EH (cell line): ENCODE measurements at places on chromosomes 7 and 10.

DNA sequence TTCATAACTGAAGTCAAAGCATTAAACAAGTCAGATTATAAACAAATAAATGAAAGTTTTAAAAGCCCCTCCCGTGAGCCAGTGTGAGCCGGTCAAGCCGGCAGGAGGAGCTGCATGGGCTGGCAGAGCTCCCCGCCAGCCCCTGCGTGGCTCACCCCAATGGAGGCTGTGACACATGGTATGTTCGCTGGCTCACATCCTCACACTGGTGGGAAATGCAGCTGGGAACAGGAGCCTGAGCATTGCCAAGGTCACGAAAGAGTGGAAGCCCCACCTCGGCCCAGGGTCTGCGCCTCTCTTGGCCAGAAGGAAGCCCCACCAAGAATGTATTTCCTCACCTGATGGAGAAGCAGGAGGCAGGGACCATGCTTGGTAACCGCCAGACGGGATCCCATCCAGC lies 261.7 kb upstream of the TCERG1L start:
- DNase-seq = no peak

DNA sequence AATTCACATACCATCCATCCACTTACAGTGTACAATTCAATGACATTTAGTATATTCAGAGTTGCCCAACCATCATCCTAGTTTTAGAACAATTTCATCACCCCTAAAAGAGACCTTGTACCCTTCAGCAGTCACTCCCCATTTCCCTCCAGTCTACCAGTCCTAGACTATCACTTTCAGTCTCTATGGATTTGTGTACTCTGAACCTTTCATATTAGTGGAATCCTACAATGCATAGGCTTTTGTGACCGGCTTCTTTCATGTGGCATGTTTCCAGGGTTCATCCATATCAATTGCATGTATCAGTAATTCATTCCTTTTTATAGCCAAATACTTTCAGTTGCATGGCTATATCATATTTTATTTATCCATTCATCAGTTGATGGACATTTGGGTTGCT lies 53.5 kb upstream of the SEMA3E start:
- no peak for DNase-seq

DNA sequence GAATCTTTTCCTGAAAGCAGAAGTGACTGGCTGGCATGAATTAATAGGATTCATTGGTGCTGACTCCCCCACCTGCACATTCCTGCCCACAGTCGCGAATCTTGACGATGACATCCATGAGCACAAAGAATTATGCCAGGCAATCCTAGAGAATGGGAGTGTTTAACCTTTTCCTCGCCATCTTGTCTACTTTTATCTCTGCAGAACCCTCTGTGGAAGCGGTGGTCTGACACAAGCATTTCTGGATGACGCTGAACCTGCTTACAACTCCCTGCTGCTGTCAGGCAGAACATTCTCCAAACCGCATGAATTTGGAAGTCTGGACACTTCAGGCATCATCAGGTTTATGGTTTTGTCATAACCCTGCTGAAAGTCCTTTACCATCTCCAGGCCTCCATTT lies 36.5 kb downstream of the KLF6 start:
- no peak for DNase-seq

DNA sequence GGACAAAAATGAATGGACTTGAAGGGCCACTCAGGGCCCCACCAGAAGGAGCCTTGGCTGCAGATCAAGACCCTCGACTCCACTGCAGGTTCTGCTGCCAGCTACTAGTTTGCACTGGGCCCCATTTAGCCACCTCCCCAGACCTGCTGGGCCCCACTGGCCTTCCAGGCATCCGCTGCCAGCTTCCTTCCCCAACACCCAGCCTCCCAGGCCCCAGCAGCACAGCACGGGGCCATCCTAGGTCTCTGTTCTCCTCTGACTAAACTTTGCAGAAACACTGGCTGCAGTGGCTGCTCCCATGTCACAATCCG lies 277.4 kb upstream of the KLF14 start:
- DNase-seq = no peak

GRCh38 chr10:92200564-92200963 lies 90.3 kb downstream of the CPEB3 start:
- DNase-seq = no peak

GRCh38 chr10:70363292-70363691 lies 19.1 kb downstream of the LRRC20 start:
- no peak for DNase-seq

DNA sequence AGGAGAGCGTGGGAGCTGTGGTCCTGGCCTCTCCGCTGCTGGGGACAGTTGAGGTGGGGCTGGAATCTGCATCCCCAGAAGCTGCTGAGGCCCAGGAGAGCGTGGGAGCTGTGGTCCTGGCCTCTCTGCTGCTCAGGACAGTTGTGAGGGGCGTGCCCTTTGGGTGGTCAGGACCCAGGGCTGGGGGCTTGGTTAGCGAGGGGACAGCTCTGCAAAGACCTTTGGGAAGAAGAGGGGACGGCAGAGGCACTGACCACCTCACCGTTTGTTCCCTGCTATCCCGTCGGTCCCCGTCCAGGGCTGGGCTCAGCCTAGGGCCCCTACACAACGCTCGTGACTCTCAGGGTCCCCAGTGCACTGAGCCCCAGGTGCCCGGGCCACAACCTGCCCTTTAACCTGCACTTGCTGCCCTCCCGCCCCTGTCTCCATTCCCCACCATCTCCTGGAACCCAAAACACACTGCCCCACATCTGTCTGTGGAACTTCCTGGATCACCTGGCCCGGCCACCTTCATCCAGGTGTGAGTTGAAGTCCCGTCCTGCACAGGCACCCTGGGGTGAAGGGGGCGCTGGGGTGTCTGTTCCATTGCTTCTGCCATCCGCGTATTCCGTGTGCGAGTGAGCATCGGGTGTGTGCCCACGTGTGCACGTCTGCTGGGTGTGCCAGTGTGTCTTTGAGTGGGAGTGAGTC lies 14.1 kb downstream of the FOXL3 start:
- DNase-seq = no peak

- no peak for DNase-seq
Measured at GRCh38 chr10:127932521-127933270, 25.8 kb downstream of the PTPRE start.

- DNase-seq = no peak
Measured at GRCh38 chr10:114871379-114871778, 49.8 kb downstream of the FHIP2A start.

GRCh38 chr7:80089366-80089765 lies 45.3 kb upstream of the GNAI1 start:
- DNase-seq = peak; percentile 38

DNA sequence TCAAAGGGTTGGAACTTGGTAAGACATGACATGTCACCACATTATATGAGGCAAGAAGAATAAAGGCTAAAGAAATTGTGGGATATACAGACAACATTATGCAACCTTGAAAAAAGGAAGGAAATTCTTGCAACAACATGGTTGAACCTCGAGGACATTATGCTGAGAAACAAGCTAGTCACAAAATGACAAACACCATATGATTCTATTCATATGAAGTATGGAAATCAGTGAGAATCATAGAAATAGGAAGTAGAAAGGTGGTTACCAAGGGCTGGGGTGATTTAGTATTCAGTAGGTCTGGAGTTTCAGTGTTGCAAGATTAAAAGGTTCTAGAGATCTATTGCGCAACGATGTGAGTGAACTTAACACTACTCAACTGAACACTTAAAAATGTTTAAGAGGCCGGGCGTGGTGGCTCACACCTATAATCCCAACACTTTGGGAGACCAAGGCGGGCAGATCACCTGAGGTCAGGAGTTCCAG lies 126.9 kb upstream of the TBX20 start:
- no peak for DNase-seq

DNA sequence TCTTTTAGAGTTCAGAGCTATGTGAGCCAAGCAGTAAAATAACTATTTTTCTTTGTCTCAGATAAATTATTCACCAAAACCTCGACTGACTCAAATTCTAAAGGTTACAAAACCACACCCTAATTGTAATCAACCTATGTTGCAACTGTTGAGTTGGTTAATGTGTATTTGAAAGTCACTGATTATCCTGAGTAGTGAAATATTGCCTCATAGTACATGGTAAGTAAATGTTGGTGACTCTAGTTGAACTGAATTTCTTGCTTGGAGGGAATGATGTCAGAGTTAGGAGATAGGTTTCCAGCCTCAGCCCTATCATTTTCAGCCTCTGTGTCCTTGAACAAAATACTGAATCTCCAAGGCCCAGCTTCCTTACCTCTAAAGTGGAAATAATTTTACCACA lies 3.0 kb upstream of the CYP2C18 start:
- no peak for DNase-seq

- peak; percentile 40 for DNase-seq
Measured at GRCh38 chr10:79379512-79380124, 32.3 kb downstream of the PPIF start.

DNA sequence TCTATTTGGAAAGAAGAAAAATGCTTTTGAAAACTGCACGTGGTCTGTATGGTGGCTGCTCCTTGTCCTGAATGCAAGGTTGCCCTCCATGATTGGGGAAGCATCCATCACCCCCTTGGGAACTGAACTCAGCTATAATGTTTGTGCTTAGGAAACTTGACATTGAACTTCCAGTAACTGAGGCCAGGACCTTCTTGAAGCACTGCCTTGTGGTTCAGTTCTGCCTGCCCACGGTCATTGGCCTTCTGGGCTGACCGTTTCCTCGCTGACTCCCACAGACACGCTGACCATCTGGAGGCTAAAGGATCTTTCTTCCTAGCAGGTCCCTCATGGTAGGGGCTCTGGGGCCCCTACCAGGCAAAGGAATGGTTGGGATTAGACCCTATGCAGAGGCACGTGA lies 247.8 kb downstream of the CAMK1D start:
- no peak for DNase-seq

DNA sequence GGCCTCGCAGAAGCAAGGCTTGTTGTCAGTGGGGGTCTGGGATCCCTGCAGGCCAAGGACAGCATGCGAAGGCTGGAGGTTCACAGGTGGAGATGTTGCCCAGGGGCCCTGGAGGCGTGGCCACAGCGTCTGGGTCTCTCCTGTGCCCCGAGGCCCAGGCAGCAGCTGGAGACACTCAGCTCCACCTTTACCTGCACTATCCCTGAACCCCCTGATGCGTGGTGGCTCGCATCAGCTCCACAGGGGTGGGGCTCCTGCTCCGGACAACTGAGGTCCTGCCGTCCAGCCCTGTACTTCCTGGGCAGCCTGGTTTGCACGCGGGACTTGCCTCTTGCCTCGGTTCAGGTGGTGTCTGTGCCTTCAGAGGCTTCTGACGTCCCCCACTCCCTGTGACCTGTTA lies 54.6 kb upstream of the ZNF32 start:
- no peak for DNase-seq

DNA sequence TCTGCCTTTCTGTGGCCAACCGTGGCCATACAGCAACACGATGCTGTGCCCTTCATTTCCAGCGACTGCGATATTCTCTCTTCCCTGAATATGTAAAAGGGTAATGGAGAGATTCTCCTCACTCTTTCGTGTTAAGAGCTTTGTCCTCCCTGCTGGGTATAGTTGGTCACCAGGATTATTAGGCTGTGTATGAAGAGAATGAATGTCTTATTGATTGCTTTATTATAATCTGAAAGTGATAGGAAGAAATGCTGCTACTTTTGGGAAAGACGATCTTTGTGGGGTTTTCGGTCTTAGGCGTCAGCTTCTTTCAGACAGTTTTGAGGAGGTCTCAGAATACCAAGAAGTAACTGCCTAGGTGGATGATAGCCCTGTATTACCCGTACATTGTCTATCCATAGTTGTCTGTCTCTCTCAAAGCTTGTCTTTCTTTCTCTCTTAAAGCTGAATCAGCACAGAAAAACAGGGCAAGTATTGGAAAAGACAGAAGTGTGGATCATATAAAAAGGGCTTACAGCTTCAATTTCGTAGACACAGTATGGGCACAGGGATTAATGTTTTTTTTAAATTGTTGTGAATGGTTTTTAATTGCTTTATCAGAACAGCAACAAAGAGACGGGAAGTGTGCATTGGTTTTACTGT lies 1.2 kb downstream of the AHCYL2 start:
- peak; percentile 1 for DNase-seq

DNA sequence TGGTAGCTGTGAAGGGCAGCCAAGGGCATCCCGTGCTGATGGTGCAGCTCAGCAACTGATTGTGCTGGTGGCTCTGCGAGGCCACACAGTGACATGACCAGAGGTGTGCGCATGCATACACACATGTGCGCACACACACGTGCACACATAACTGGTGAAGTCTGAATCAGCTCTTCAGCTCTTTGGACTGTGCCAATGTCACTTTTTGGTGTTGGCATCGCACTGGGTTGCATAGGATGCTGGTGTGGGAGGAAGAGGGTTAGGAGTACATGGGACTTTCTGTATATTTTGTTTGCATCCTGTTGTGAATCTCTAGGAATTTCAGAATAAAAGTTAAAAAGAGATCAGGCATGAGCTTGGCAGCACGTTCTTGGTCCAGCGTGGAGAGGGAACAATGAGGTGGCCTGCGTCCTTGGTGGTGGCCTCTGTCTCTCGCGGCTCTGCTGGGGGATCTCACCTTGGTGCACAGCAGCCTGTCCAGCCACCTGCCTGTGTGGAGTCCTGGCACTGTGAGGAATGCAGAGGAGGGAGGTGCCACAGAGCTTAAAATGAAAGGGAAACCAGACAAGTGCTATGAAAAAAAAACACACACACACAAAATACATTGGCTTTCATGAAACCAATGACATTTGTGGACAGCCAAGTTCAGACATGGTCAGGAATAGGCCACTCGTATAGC lies 124.0 kb downstream of the TRRAP start:
- no peak for DNase-seq

GRCh38 chr7:117113871-117114270 lies 160.6 kb downstream of the ST7 start:
- DNase-seq = no peak

DNA sequence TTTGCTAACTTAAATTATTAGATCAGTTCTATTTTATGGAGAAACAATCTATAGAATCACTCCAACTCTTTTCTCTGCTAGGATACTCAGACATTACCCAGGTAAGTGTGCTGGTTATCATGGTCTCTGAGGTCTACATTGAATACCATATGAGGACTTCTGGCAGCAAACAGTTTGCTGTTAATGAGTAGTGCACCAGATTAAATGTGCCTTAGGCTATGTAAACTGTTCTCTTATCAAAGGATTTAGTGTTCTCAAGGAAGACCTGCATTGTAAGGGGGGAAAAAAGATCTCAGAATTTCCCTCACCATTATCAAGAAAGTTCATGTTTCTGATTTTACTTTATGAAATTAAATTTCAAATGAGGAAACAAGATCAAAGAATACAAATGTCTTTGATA lies 107.5 kb downstream of the ITGB8 start:
- DNase-seq = no peak

DNA sequence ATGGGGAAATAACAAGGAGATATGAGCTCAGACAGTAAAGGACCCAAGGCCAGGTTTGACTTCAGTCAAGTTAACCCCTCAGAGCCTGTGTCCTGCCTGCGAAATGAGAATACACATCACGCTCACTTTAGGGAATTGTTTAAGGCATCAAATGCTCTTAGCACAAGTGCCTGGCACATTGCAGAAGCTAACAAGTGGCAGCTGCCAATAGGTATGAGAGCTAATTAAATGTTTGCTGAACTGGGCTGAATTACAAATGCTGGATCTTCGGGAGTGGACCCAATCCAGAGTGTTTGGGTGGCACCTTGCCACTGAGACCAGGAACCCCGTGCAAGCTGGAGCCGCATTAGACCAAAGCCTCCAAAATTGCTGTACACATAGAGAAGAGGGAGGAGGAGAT lies 136.8 kb downstream of the C10orf90 start:
- no peak for DNase-seq

GRCh38 chr7:17289074-17289645 lies 9.3 kb upstream of the AHR start:
- DNase-seq = peak; percentile 54
